Fibroblast of skin of back (primary cell): ENCODE measurements at places on chromosomes 2 and 18.

DNA sequence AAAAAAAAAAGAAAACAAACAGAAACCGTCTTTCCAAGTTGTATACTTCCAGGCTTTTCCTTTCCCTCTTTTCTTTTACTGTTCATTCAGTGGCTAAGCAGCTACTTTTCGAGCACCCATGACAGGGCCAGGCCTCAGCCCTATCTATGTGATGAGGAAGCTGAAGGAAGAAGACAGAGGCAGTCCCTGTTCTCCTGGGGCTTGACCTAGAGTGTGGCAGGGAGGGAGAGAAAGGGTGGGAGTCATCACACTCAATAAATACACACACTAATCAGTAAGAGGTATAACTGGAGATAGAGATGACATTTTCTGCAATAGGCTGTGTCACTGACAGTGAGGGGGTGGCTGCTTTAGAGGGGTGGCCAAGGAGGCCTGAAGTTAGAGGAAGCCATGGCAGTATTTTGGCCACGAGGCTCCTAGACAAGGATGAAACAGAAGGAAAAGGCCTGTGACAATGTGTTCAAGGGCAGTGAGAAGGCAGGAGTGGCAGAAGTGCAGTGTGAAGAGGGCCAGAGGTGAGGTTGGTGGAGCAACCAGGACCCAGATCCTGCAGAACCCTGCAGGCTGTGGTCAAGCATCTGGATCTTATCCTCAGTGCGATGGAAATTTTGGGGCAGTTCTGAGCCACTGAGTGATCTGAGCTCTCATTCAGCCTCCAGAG, 131.8 kb upstream of the TTC39C start:
- no peak for DNase-seq

DNA sequence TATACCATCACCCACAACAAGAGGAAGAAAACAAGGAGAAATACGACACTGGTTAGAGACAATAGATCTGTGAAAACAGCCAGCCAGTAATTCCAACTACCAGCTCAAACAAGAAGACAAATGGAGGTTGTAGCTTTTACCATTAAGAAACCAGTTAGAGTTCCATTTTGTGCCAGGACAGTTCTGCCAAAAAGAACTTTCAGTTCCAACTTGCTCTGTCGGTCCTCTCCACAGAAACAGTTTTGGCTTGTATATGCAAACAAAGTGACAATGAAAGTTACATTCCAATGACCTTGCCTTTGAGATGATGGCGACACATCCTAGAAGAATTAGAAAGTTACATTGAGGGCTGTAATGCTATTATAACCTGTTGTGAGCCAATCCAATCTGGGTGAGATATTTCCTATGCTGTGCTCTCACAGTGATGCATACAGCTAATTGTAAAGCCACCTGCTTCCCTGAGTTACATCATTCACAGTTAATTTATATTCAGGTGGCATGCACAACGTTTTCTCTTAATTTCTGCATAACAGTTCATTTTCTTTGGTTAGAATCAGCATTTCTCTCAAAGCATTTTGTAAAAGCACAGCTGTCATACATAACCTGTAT, 1378.4 kb upstream of the PIK3C3 start:
- no peak for DNase-seq

GRCh38 chr2:127025359-127026166, 81.4 kb downstream of the BIN1 start:
- peak; percentile 81 for DNase-seq

DNA sequence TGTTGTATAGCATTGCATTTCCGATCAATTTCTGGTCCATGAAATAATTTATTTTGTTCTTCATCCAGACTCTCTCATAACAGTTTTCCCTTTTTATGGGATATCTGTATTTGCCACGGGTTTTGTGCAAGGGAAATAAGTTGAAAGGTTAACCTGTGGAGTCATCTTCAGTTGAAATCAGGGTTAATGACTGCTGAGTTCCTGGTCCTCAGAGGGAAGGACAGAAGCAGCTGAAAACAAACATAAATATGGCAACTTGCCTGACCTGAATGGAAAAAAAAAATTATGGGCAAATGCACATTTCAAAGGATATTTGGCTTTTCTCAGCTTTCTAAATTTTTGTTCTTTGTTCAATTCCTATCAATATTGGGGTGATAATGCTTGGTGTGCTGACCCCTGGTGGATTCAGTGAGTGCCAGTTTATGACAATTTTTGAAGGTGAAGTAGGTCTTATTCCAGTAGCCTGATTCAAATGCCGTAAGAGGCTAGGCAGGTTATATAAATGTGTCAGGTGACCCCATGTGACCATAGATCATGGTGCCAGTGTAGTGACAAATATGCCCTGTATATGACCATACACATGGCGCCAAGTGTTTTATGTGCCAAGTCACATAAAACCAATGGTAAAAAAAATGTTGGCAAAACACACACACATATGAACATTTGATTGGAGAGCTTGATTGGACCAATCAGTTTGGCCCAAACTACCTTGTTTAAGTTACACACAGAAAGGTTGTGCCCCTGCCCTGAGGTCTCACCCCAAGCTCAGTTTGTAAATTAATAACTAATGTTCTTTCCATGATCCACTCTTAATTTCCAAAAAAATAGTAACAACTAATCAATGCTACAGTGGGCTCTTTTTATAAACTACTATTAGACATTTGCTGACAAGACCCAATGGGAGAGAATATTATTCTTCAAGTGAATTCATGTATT, 47.6 kb upstream of the FAM124B start:
- DNase-seq, result peak; percentile 8

DNA sequence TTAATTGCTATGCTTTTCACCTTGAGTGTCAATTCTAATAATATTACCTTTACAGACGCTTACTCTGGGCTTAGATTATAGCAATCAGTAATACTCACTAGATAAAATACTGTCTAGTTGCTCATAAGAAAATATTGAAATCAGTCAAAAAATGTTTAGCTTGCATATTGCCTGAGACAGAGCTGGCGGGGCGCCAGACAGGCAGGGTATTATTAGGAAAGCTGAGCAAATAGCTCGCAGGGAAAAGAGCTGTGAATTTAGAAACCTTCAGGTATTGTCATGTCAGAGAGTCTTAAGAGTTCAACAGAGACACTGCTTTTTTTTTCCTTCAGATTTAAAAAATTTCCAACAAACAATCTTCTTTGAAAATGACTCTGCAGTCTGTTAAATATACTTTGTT, 118.4 kb downstream of the MEIS1 start:
- DNase-seq, result peak; percentile 13

GRCh38 chr2:28643911-28644334, 107.7 kb upstream of the PPP1CB start:
- peak; percentile 79 for DNase-seq

- DNase-seq, result no peak
Observed at GRCh38 chr2:20357638-20358389, 7.2 kb upstream of the PUM2 start.

GRCh38 chr18:58615140-58616132, 13.5 kb downstream of the ALPK2 start:
- no peak for DNase-seq

DNA sequence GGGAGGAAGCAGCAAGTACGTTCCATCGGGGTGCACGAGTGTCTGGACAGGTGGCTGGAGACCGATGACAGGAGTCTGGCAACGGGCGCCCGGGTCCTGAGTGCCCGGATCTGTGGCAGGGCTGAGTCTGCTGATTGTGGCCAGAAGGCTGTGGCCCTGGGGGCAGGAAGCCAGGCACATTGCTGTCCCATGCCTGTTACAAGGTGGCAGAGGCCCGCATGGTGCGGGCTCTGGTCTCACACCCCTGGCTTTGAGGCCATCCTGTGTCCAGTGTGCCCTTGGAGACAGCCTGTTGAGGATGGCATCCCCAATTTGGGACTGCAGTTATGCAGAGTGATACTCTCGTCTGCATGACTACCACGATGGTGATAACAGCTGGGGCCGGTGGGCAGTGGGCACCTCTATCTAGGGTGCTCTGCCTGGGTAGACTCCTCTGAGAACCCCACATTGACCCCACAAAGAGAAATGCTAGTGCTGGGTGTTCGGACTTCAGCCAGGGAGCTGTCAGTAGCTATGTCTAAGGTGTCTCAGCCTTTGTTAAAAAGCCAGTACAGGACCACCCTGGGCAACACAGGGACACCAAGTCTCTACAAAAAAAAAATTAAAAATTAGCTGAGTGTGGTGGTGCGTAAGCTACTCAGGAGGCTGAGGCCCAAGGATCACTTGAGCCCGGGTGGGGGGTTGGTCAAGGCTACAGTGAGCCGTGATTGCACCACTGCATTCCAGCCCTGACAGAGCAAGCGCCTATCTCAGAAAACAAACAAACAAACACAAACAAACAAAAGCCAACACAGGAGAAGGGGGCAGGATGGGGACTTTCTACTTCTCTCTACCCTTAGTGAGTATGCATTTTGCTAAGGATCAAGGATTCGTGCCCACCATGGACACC, 88.3 kb downstream of the RHOB start:
- DNase-seq, result no peak

- no peak for DNase-seq
Observed at GRCh38 chr2:27651056-27651455, 12.4 kb downstream of the SUPT7L start.

DNA sequence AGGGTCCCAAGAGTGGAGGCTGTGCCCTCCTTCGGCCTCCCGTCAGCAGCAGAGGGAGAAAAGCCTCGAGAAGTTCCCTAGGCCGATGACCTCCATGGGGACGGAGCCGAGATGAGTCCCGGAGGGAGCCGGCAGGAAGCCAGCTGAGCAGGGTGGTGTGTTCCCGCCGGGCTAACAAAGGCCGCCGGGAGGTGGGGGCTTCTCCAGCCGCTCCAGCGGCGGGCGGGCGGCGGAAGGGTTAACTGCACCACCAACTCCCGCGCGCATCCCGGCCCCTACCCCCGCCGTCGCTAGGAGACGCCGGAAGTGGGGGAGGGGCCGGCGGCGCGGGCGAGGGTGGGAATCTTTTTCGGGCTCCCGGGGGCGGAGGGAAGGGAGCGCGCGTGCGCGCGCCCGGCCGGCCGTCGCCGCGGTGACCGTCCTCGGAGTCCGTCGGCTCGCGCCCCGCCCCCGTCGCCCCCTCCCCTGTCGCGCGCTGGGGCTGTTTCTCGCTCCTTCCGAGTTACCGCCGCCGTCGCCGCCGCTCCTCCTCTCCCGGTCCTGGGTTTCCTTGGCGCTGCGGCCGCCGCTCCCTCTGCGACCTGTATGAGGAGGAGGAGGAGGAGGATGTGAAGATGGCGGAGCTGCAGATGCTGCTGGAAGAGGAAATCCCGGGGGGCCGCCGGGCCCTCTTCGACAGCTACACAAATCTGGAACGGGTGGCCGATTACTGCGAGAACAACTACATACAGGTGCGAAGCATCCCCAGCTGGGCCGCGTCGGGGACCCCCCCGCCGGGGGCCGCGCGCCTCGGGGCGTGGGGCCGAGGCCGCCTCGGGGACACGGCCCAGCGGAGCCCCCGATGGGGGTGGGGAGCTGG, at the start of gene ABI2:
ABI2 (plus strand) TSS at position 494 of the 859 bp plus-strand sequence; CDS start at position 615, 121 bp downstream.
- peak; percentile 85 for DNase-seq

DNA sequence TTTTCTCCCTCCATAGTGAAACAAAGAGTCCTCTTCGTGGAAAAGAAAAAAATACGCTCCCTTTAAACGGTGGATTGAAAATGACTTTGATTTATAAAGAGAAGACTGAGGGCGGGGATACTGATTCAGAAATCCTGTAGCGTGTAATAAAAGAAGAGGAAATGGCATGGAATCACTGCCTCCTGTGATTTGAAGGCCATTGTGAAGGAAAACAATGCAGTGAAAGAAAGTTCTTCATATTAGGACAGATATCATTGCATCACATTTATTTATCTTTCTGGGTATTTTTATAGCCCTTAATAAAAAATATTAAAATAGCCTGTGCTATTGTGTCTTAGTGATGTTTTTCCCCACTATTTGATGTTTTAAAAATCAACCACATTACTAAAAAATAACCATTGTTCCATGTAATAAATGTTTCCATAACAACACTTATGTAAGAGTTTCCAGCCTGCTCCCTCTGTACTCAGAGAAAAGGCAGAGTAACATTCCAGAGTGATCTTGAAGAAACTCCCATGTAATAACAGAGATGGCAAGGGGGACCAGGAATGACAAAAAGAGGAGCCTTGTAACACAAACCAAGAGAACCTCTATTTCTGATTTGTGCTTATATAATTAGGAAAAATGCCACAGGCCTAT, 8.0 kb downstream of the MRPL33 start:
- no peak for DNase-seq

DNA sequence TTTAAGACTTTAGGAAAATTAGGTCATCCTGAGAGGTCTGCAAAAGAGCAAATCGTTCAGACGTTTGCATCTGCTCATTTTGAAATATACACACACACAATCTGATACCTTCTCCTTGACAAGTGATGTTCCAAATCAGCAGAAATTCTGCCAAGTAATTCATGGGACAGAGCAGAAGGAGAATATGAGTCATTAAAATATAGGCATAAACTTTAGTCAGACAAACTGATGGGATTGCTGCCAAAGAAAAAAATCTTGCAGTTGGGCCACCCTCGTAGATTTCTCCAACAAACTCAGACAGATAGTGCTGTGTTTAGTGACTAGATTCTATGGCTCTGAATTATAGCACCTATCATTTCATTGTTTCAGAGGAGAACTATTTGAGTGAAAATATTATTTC, 336.3 kb downstream of the NYAP2 start:
- peak; percentile 88 for DNase-seq

DNA sequence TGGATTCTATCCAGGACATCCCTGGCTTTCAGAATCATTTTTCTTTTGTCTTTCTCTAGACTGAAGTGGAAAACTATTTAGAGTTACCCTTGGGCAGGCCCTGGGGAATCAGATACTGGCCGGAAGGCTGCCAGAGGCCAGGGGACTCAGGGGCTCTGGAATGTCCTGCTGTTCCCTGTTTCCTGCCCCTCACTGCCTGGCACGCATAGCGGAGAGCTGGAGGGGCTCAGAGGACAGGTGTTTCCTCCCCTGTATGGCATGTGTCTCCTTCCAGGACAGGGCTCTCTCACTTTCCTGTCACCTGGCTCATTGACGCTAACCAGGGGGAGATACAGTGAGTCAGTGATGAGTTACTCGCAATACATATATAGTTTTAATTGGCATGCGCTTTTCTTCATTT, 38.8 kb downstream of the DYSF start:
- DNase-seq, result no peak

GRCh38 chr2:160484859-160485520, 8.6 kb downstream of the RBMS1 start:
- no peak for DNase-seq

DNA sequence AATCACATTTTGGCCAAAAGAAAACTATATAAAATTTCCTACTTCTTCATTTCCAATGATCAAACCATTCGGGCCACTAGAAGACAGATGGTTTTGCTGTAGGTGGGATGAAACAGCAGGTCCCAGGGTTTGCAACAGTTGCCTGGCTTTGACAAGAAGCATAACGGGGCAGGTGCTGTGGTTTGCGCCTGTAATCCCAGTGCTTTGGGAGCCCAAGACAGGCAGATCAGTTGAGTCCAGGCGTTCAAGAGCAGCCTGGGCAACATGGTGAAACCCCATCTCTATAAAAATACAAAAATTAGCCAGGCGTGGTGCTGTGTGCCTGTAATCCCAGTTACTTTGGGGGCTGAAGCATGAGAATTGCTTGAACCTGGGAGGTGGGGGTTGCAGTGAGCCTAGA, 81.4 kb upstream of the XPO1 start:
- DNase-seq, result no peak

GRCh38 chr2:31347750-31348149, 66.8 kb downstream of the XDH start:
- DNase-seq, result peak; percentile 50

- DNase-seq, result no peak
Observed at GRCh38 chr2:139357972-139358371, 577.8 kb upstream of the NXPH2 start.
